A549 treated with GW870086 at 1 μM for 4 hours (cell line): ENCODE measurements at places on chromosomes 5 and 9. TPM values are rescaled to one million over a fixed set of nuclear protein-coding genes. Genes with fewer than 3 reads are reported as not detected.

Gene KCNN2
- 0.14 to 0.22 TPM (median 0.17 TPM) in 3 of 5 replicates, not detected in the others for total RNA-seq

Gene CTNND2
- not detected in 5 replicates for total RNA-seq

Gene ZNF462
- total RNA-seq = 4.3 to 4.6 TPM (median 4.5 TPM) in 5 replicates

Gene FOXD1
- total RNA-seq = 14.7 to 22.1 TPM (median 19.3 TPM) in 5 replicates

Gene PROB1
- 0.17 to 0.31 TPM (median 0.25 TPM) in 5 replicates for total RNA-seq

Gene RASEF
- 5.7 to 7.3 TPM (median 7.2 TPM) in 5 replicates for total RNA-seq

Gene TMEM252
- not detected in 5 replicates for total RNA-seq

Gene SNCB
- 0.74 to 1.3 TPM (median 0.96 TPM) in 5 replicates for total RNA-seq

Gene RNF180
- total RNA-seq = 0.16 to 0.35 TPM (median 0.29 TPM) in 5 replicates

Gene SLC6A3
- total RNA-seq = 0.15 to 0.53 TPM (median 0.30 TPM) in 5 replicates

Gene DIPK1B
- 6.9 to 9.6 TPM (median 9.4 TPM) in 5 replicates for total RNA-seq

Gene PCDHB13
- total RNA-seq = 0.03 to 0.07 TPM (median 0.07 TPM) in 4 of 5 replicates, not detected in the other

Gene FAM221B
- total RNA-seq = not detected in 5 replicates

Gene PCDHGA9
- 0.05 to 0.10 TPM (median 0.07 TPM) in 4 of 5 replicates, not detected in the other for total RNA-seq

Gene PCDHGA8
- total RNA-seq = 0.02 to 0.13 TPM (median 0.07 TPM) in 3 of 5 replicates, not detected in the others

Gene RANBP3L
- total RNA-seq = not detected in 5 replicates

Gene EXD3
- total RNA-seq = 4.2 to 6.1 TPM (median 5.6 TPM) in 5 replicates

Gene GRIN1
- total RNA-seq = 0.30 to 0.61 TPM (median 0.40 TPM) in 5 replicates

Gene SPATA6L
- total RNA-seq = 1.4 to 2.9 TPM (median 2.2 TPM) in 5 replicates

Gene COL15A1
- total RNA-seq = 0.23 to 0.77 TPM (median 0.56 TPM) in 5 replicates

Gene TAF11L5
- total RNA-seq = not detected in 5 replicates

Gene NR2F1
- total RNA-seq = 3.2 to 6.4 TPM (median 4.3 TPM) in 5 replicates

Gene HEMGN
- not detected in 5 replicates for total RNA-seq

Gene TAF1L
- total RNA-seq = 0.02 TPM in 1 of 5 replicates, not detected in the others

Gene INSL6
- not detected in 5 replicates for total RNA-seq

Gene ZFP2
- not detected in 5 replicates for total RNA-seq

Gene PPIC
- 16.5 to 17.7 TPM (median 16.6 TPM) in 5 replicates for total RNA-seq

Gene ENTREP1
- total RNA-seq = 0.41 to 0.75 TPM (median 0.58 TPM) in 5 replicates

Gene ADRB2
- 0.47 to 0.89 TPM (median 0.70 TPM) in 5 replicates for total RNA-seq

Gene STOM
- 214 to 278 TPM (median 219 TPM) in 5 replicates for total RNA-seq

Gene CCL28
- total RNA-seq = 0.07 to 0.23 TPM (median 0.13 TPM) in 5 replicates

Gene GABRP
- not detected in 5 replicates for total RNA-seq
